ENCODE measurements at places on chromosomes 11 and 22. TPM values are rescaled to one million over a fixed set of nuclear protein-coding genes. Genes with fewer than 3 reads are reported as not detected.

The DCHS1 gene
- total RNA-seq: 32.3 TPM

The ANO3 gene
- total RNA-seq: 0.08 TPM

The GVQW3 gene
- 4.7 TPM for total RNA-seq

The LRRC74B gene
- total RNA-seq: 0.37 TPM

The ADAMTS8 gene
- total RNA-seq: 0.24 TPM

The SLC15A3 gene
- 47.3 TPM for total RNA-seq

The PIH1D2 gene
- 2.7 TPM for total RNA-seq

The FAM227A gene
- total RNA-seq: 2.2 TPM

The INSC gene
- total RNA-seq: not detected

The OR51V1 gene
- total RNA-seq: not detected

The MYOD1 gene
- total RNA-seq: not detected

The EXPH5 gene
- 2.1 TPM for total RNA-seq

The CD6 gene
- total RNA-seq: 0.50 TPM

The OR52A1 gene
- not detected for total RNA-seq

The FBXO7 gene
- 94.1 TPM for total RNA-seq

The LRRC75B gene
- 23.0 TPM for total RNA-seq

The SYCE3 gene
- not detected for total RNA-seq

The TMPRSS5 gene
- total RNA-seq: 0.60 TPM

The PYGM gene
- total RNA-seq: 0.24 TPM

The TMEM25 gene
- total RNA-seq: 32.7 TPM

The OTOG gene
- total RNA-seq: not detected

The TBX1 gene
- 1.5 TPM for total RNA-seq

The MOGAT2 gene
- total RNA-seq: not detected

The CHST1 gene
- total RNA-seq: 12.9 TPM

The GDPD5 gene
- total RNA-seq: 3.8 TPM

Data from ovary (tissue), 10 donors.